ENCODE measurements at places on chromosomes 3 and 15. TPM values are rescaled to one million over a fixed set of nuclear protein-coding genes. Genes with fewer than 3 reads are reported as not detected.

The GOLGA8S gene
- total RNA-seq: under 0.01 TPM

The GOLGA8G gene
- total RNA-seq: not detected

The ITIH4 gene
- total RNA-seq: not detected

The TRAT1 gene
- total RNA-seq: not detected

The GCSAM gene
- not detected for total RNA-seq

The AHSG gene
- not detected for total RNA-seq

The FAM81A gene
- total RNA-seq: 2.6 TPM

The B3GNT5 gene
- 10.4 TPM for total RNA-seq

The TM4SF18 gene
- 1.3 TPM for total RNA-seq

The NOX5 gene
- total RNA-seq: 0.27 TPM

The PLCB2 gene
- total RNA-seq: not detected

The FGD5 gene
- 0.18 TPM for total RNA-seq

The CYP11A1 gene
- total RNA-seq: 0.33 TPM

The PIERCE2 gene
- 6.6 TPM for total RNA-seq

The MYZAP gene
- total RNA-seq: not detected

The CIDEC gene
- not detected for total RNA-seq

The SERPINI2 gene
- total RNA-seq: not detected

The KBTBD8 gene
- 1.1 TPM for total RNA-seq

The MAP6D1 gene
- 6.0 TPM for total RNA-seq

All from fibroblast of the aortic adventitia (primary cell).